ENCODE measurements at places on chromosomes 6 and 20. TPM values are rescaled to one million over a fixed set of nuclear protein-coding genes. Genes with fewer than 3 reads are reported as not detected.

GRCh38 chr6:169828176-169828575 lies 76.8 kb downstream of the ERMARD start:
- H3K27ac ChIP-seq = no peak overlapping the region
- no peaks in the 10 kb centered on the region for H3K36me3 ChIP-seq
- H3K4me1 ChIP-seq = no peaks in the 10 kb centered on the region

GRCh38 chr6:11793277-11793676 lies 14.7 kb upstream of the ADTRP start:
- DNase-seq = no peak
- no peak overlapping the region for H3K4me3 ChIP-seq
- no peak overlapping the region for H3K27ac ChIP-seq
- no peaks in the 10 kb centered on the region for H3K27me3 ChIP-seq
- H3K4me1 ChIP-seq = no peaks in the 10 kb centered on the region

GRCh38 chr6:99434702-99435530 lies 9.8 kb upstream of the PNISR start:
- peaks cover 4% of the 10 kb centered on the region for H3K36me3 ChIP-seq
- peak; percentile 14 for DNase-seq
- H3K27me3 ChIP-seq = no peaks in the 10 kb centered on the region
- H3K4me1 ChIP-seq = no peaks in the 10 kb centered on the region
- H3K27ac ChIP-seq = no peak overlapping the region

GRCh38 chr6:31734821-31735406 lies 1.4 kb downstream of the CLIC1 start:
- peak; percentile 94 for DNase-seq
- peaks cover 48% of the 10 kb centered on the region for H3K4me1 ChIP-seq
- H3K36me3 ChIP-seq = peaks cover 38% of the 10 kb centered on the region
- H3K4me3 ChIP-seq = peak overlapping the region; percentile 89

Gene TPD52L1
- total RNA-seq = 22.7 TPM
